ENCODE measurements at places on chromosomes 5 and 9.

DNA sequence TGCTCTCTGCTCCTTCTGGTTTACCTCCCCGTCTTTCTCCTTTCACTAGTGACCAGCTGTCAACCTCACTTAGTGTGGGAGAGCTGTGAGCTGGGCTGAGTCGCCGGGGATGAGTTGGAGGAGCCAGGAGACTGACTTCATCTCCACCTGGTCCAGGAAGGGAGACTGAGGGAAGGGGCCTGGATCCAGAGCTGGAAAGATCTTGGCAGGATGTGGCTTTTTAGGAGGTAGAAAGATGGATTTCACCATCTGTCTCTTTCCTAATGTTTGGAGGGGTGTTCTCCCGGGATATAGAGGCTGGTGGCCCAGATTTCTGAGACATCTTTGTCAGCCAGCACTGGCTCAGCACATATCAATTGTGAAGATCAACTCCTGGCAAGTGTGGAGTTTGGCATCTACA lies 37.1 kb upstream of the TNC start:
- no peak overlapping the region for H3K27ac ChIP-seq
- H3K27me3 ChIP-seq: no peaks in the 10 kb centered on the region
- H3K4me3 ChIP-seq: no peak overlapping the region
- no peak for DNase-seq
- H3K36me3 ChIP-seq: no peaks in the 10 kb centered on the region

DNA sequence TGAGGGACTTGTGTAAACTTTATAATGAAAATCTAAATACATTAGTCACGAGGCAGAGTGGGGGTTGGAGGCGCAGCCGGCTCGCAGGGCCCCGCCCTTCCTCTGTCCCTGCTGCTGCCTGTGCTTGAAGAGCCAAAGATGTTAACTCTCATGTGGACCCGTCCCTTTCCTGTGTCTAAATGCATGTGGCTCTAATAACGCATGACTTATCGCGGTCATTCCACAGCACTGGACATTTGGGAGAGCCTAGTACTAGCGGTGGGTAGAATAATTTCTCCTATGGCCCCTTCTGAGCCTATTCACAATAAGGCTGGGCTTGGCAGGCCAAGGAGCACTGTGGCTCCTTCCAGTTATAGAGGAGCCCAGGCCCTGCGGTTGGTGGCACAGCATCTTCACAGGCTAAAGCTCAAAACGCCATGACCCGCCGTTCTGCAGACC lies 82.3 kb upstream of the SIMC1 start:
- no peaks in the 10 kb centered on the region for H3K4me1 ChIP-seq
- H3K4me3 ChIP-seq: no peak overlapping the region
- no peaks in the 10 kb centered on the region for H3K27me3 ChIP-seq
- no peak overlapping the region for H3K27ac ChIP-seq

- no peak overlapping the region for H3K4me3 ChIP-seq
- no peak for DNase-seq
- no peaks in the 10 kb centered on the region for H3K27me3 ChIP-seq
- no peak overlapping the region for H3K27ac ChIP-seq
- no peaks in the 10 kb centered on the region for H3K4me1 ChIP-seq
Observed at GRCh38 chr5:32168460-32169033, 5.6 kb downstream of the GOLPH3 start.

- H3K4me1 ChIP-seq: peaks cover 8% of the 10 kb centered on the region
- H3K36me3 ChIP-seq: no peaks in the 10 kb centered on the region
- peak; percentile 58 for DNase-seq
- H3K4me3 ChIP-seq: peak overlapping the region; percentile 78
- H3K27ac ChIP-seq: peak overlapping the region; percentile 87
Observed at GRCh38 chr9:19102181-19102630, 498 bp downstream of the HAUS6 start.

- no peaks in the 10 kb centered on the region for H3K36me3 ChIP-seq
- H3K4me1 ChIP-seq: no peaks in the 10 kb centered on the region
- no peak overlapping the region for H3K4me3 ChIP-seq
Observed at GRCh38 chr5:115284021-115284420, 12.4 kb downstream of the CCDC112 start.

DNA sequence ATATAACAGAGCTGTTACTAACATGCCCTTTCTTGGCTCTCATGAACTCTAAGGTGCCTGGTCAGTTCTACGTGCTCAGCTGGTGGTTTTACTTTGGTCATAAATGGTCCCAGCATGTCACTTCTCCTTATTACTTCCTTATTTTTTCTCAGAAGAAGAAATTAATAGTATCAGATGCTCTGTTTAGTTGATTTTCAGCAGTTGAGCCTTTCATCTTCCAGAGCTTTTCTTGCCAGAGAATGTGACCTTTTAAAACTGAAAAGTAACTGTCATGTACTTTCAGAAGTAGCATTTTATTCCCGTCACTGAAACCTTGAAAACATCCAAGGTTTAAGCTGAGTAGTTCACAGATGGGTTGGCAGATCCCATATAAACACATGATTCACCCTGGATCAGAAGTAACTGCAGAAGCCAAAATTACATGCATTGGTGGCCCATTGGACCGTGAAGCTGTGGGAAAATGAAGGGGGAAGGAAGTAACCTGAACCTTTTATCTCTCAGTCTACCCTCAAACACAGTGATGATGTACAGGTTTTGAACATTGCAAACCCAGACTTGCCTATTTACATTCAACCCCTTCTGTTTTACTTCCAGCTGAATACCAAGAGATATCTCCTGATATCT lies 50.5 kb downstream of the HACD4 start:
- no peaks in the 10 kb centered on the region for H3K27me3 ChIP-seq
- DNase-seq: no peak
- no peaks in the 10 kb centered on the region for H3K4me1 ChIP-seq
- H3K4me3 ChIP-seq: no peak overlapping the region
- no peaks in the 10 kb centered on the region for H3K36me3 ChIP-seq

- H3K36me3 ChIP-seq: no peaks in the 10 kb centered on the region
- no peaks in the 10 kb centered on the region for H3K27me3 ChIP-seq
- H3K4me3 ChIP-seq: no peak overlapping the region
Observed at GRCh38 chr5:75660678-75661465, 49.6 kb downstream of the ANKDD1B start.

- H3K36me3 ChIP-seq: no peaks in the 10 kb centered on the region
- DNase-seq: no peak
- no peak overlapping the region for H3K4me3 ChIP-seq
- H3K27ac ChIP-seq: no peak overlapping the region
Observed at GRCh38 chr5:40355846-40356245, 323.9 kb upstream of the PTGER4 start.

Measured in Peyer's patch (tissue), 4 donors.